A549 treated with DMSO at 1 μM for 4 hours (cell line): ENCODE measurements at places on chromosomes 7 and 10. TPM values are rescaled to one million over a fixed set of nuclear protein-coding genes. Genes with fewer than 3 reads are reported as not detected.

The ALKBH4 gene
- 11.1 to 12.7 TPM (median 12.3 TPM) in 5 replicates for total RNA-seq

The PAX4 gene
- not detected in 5 replicates for total RNA-seq

The MPP7 gene
- 0.08 to 0.24 TPM (median 0.15 TPM) in 5 replicates for total RNA-seq

The IMPDH1 gene
- total RNA-seq: 76.1 to 93.1 TPM (median 88.5 TPM) in 5 replicates

The LRRC18 gene
- not detected in 5 replicates for total RNA-seq
